ENCODE measurements at places on chromosomes 1 and 21. TPM values are rescaled to one million over a fixed set of nuclear protein-coding genes. Genes with fewer than 3 reads are reported as not detected.

Gene ASCL5
- total RNA-seq = not detected

DNA sequence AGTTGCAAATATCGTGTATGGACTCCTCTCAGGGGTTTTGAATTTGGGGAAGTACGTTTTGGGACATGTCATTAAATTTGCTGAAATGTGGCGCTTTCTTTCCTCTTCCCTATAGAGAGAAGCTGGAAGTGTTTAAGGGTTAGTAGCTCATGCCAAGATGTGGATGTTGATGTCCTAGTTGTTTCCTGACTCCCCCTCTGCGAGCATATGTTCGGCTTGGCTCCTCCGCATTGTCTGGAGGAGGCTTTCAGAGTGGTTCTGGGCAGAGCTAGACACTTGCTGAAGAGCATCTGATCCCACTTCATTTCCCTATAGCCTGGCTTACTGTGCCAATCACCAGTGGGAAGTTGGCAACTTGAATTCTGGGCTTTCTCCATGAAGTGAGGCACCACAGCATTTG, 347.4 kb upstream of the B3GALT2 start:
- H3K27ac ChIP-seq = no peak overlapping the region
- DNase-seq = no peak
- H3K36me3 ChIP-seq = peaks cover 16% of the 10 kb centered on the region

DNA sequence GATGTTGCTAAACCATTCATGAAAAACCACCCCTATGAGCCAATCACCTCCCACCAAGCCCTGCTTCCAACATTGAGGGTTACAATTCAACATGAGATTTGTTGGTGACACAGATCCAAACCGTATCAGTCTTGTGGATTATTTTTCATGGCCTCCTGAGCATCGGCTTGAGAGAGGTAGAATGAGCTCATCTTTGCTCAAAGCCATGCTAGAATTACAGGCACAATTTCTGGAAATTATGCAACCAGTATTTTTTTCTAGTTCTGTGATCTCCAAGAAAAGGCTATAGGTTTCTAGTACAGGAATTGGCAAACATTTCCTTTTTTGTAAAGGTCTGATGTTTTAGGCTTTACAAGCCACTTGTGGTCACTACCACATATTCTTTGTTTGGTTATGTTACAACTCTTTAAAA, 219.4 kb downstream of the DUSP10 start:
- no peaks in the 10 kb centered on the region for H3K36me3 ChIP-seq
- no peak overlapping the region for H3K27ac ChIP-seq
- peaks cover 14% of the 10 kb centered on the region for H3K4me1 ChIP-seq
- no peak overlapping the region for H3K4me3 ChIP-seq
- no peaks in the 10 kb centered on the region for H3K27me3 ChIP-seq

GRCh38 chr1:238960071-238960470, 426.3 kb upstream of the CHRM3 start:
- H3K4me1 ChIP-seq = no peaks in the 10 kb centered on the region
- no peaks in the 10 kb centered on the region for H3K36me3 ChIP-seq
- DNase-seq = no peak
- H3K4me3 ChIP-seq = no peak overlapping the region
- no peak overlapping the region for H3K27ac ChIP-seq

DNA sequence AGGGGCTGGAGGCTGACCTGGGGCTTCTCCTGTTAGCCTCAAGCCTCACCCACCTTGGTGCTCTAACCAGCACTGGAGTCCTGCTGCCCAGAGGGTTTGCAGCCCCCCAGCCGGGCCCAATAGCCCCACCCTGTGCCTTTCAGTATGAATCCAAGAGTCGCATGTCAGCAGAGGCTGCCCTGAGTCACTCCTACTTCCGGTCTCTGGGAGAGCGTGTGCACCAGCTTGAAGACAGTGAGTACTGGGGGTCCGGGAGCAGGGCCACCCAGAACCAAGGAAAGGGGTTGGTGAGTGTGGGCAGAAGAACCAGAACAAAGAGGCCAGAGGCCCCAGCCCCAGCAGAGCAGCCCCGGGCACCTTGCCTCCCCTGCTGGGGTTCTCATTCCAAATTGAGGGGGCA, 25.6 kb downstream of the CDK18 start:
- H3K27me3 ChIP-seq = peaks cover 7% of the 10 kb centered on the region
- no peak for DNase-seq
- no peaks in the 10 kb centered on the region for H3K36me3 ChIP-seq
- peaks cover 3% of the 10 kb centered on the region for H3K4me1 ChIP-seq
- H3K4me3 ChIP-seq = no peak overlapping the region

Gene S100A3
- not detected for total RNA-seq

DNA sequence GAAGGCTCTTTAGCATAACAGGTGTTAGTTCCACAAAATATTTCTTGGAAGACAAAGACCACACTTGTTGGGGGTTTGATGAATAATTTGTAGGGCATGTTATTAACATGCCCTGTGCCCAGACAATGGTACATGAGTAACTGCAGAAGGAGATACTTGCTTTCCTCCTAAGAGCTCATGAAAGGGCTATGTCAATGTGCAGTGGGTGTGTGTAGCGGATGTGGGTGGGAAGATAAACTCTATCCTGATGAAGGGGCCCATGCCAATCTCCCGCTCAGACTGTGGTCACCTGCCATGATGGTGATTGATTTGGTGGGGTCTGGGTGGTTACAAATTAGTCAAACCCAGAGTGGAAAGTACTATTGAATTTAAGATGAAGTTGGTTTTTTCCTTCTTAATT, 69.8 kb upstream of the DNAH14 start:
- H3K4me1 ChIP-seq = peaks cover 3% of the 10 kb centered on the region
- no peak overlapping the region for H3K27ac ChIP-seq
- no peak for DNase-seq
- H3K27me3 ChIP-seq = peaks cover 15% of the 10 kb centered on the region
- no peak overlapping the region for H3K4me3 ChIP-seq

Gene RGS8
- not detected for total RNA-seq

Gene CFAP126
- not detected for total RNA-seq

Gene FLVCR1
- total RNA-seq = 17.1 TPM

DNA sequence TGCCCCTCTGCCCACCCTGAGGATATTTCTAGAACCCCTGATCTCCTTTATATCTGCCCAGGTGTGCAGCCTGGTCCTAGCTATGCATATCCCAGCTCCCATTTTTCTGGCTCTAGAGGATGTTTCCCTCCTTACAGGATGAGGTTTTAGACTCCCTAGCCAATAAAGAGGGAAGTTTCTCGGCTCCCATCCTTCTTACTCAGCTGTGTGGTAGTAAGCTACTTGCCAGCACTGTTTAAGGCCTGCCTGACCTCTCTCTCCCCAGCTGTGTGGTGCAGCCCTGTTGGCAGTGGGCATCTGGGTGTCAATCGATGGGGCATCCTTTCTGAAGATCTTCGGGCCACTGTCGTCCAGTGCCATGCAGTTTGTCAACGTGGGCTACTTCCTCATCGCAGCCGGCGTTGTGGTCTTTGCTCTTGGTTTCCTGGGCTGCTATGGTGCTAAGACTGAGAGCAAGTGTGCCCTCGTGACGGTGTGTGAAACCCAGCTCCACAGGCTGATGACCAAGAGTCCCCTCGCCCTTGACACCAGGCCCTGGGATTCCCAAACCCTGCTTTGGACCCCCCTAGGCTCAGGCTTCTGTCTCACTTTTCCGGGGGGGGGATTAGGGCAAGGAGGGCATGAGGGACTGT, 7.8 kb upstream of the P3R3URF start:
- no peaks in the 10 kb centered on the region for H3K36me3 ChIP-seq
- H3K4me1 ChIP-seq = peaks cover 5% of the 10 kb centered on the region

- H3K36me3 ChIP-seq = no peaks in the 10 kb centered on the region
- peaks cover 68% of the 10 kb centered on the region for H3K27me3 ChIP-seq
- H3K4me3 ChIP-seq = no peak overlapping the region
- peaks cover 5% of the 10 kb centered on the region for H3K4me1 ChIP-seq
- DNase-seq = no peak
These were observed 1.7 kb upstream of the PKP1 start for GRCh38 chr1:201281573-201281972.
